ENCODE measurements at places on chromosomes 12 and 14.

- peak; percentile 63 for DNase-seq
These were observed 99.9 kb downstream of the TMTC3 start for GRCh38 chr12:88241862-88242570.

DNA sequence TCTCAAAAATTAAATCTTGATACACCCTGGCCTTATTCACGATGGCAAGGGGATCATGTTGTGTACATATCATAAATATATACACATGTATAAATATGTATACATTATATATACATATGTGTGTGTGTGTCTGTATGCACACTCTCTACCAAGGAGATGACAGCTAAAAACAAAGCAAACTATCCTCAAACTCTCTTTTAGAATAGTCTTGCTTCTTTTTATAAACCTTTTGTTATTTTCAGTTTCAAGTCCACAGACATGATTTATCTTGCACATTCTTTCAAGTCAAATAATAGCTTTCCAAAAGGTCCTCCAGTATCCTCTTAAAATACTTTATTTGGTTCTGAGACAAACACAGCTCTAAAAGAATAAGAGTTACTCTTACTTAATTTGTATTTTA lies 8.4 kb downstream of the ANO6 start:
- no peak for DNase-seq

- no peak for DNase-seq
These were observed 57.1 kb downstream of the TRAFD1 start for GRCh38 chr12:112182499-112182898.

DNA sequence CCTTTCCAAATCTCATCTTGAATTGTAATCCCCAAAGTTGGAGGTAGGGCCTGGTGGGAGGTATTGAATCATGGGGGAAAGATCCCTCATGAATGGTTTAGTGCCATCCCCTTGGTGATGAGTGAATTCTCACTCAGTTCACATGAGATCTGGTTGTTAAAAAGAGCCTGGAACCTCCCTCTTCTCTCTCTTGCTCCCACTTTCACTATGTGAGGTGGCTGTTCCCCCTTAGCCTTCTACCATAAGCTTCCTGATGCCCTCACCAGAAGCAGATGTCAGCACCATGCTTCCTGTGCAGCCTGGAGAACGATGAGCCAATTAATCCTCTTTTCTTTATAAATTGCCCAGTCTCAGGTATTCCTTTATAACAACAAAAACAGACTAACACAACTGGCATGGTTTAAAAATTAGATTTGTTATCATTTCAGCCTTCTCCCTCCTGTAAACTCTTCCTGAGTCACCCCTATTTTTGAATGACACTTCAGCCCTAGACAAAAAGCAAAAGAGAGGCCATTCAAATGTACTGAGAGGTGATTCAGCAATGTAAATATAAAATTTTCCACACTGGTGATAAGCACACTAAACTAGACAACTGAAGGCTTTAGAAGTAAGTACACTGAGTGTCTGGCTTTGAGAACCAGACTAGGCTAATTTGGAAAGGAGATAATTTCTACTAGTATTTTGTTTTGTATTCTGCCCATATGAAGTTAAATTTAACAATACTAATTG lies 212.1 kb upstream of the ABCD2 start:
- DNase-seq = no peak

Data from T-helper 2 cell treated with Interferon-gamma antibody and Interleukin-4, amounts not matched to agents 5 μg/mL and 100 μg/mL, for 36 hours (primary cell).